Articular chondrocyte of knee joint (primary cell): ENCODE measurements at places on chromosomes 16 and 17. TPM values are rescaled to one million over a fixed set of nuclear protein-coding genes. Genes with fewer than 3 reads are reported as not detected.

The CHMP1A gene
- total RNA-seq: 64.0 and 85.7 TPM in 2 replicates

The KCNH4 gene
- total RNA-seq: under 0.01 TPM in 1 of 2 replicates, not detected in the other

The RRN3 gene
- total RNA-seq: 29.0 and 47.8 TPM in 2 replicates

The TNP2 gene
- not detected in 2 replicates for total RNA-seq

The TBC1D3G gene
- total RNA-seq: not detected in 2 replicates

The PABPN1L gene
- not detected in 2 replicates for total RNA-seq

The TBC1D26 gene
- 0.11 and 0.13 TPM in 2 replicates for total RNA-seq

The NRN1L gene
- total RNA-seq: 0.32 TPM in 1 of 2 replicates, not detected in the other

The TNFRSF17 gene
- not detected in 2 replicates for total RNA-seq

The EZH1 gene
- 26.6 and 27.7 TPM in 2 replicates for total RNA-seq

The TBC1D3E gene
- total RNA-seq: not detected in 2 replicates

The HS3ST4 gene
- total RNA-seq: not detected in 2 replicates

The COQ9 gene
- total RNA-seq: 29.0 and 32.8 TPM in 2 replicates

The PDP2 gene
- 6.9 and 7.7 TPM in 2 replicates for total RNA-seq

The PLD6 gene
- 2.1 and 2.4 TPM in 2 replicates for total RNA-seq

The SOCS1 gene
- total RNA-seq: 1.8 and 2.7 TPM in 2 replicates

The SCGB1C2 gene
- not detected in 2 replicates for total RNA-seq

The C1QTNF1 gene
- total RNA-seq: 17.3 and 39.5 TPM in 2 replicates

The IFI35 gene
- 43.2 and 51.2 TPM in 2 replicates for total RNA-seq

The GRN gene
- total RNA-seq: 104 and 131 TPM in 2 replicates

The FNDC8 gene
- total RNA-seq: not detected in 2 replicates

The SLC6A2 gene
- not detected in 2 replicates for total RNA-seq

The TADA2A gene
- 20.4 and 21.4 TPM in 2 replicates for total RNA-seq

The CCDC144A gene
- 9.9 and 11.9 TPM in 2 replicates for total RNA-seq

The GP1BA gene
- total RNA-seq: not detected in 2 replicates

The C17orf50 gene
- total RNA-seq: not detected in 2 replicates

The CCL4 gene
- not detected in 2 replicates for total RNA-seq

The CD300H gene
- total RNA-seq: not detected in 2 replicates

The CTRB2 gene
- total RNA-seq: not detected in 2 replicates

The HEATR9 gene
- not detected in 2 replicates for total RNA-seq

The SP6 gene
- total RNA-seq: 0.22 and 0.26 TPM in 2 replicates

The MYH11 gene
- 0.11 and 0.13 TPM in 2 replicates for total RNA-seq

The NPIPB6 gene
- total RNA-seq: 0.65 TPM in 1 of 2 replicates, not detected in the other

The DCTN5 gene
- total RNA-seq: 55.9 and 69.4 TPM in 2 replicates

The TP53TG3B gene
- total RNA-seq: not detected in 2 replicates

The DHRS7C gene
- total RNA-seq: not detected in 2 replicates

The IRX5 gene
- 7.6 and 10.3 TPM in 2 replicates for total RNA-seq

The IQCK gene
- 8.5 and 13.1 TPM in 2 replicates for total RNA-seq

The TMEM88 gene
- 0.39 and 1.2 TPM in 2 replicates for total RNA-seq

The RNF227 gene
- 2.3 and 3.0 TPM in 2 replicates for total RNA-seq

The LCAT gene
- total RNA-seq: 5.1 and 7.3 TPM in 2 replicates

The SMARCD2 gene
- total RNA-seq: 65.2 and 77.0 TPM in 2 replicates

The UTS2R gene
- total RNA-seq: not detected in 2 replicates

The PIPOX gene
- total RNA-seq: 1.2 and 2.4 TPM in 2 replicates

The CDK5RAP3 gene
- total RNA-seq: 51.1 and 55.5 TPM in 2 replicates

The KRTAP2-2 gene
- total RNA-seq: not detected in 2 replicates

The NHLRC4 gene
- 0.43 and 0.65 TPM in 2 replicates for total RNA-seq

The MYLK3 gene
- total RNA-seq: 0.39 and 0.54 TPM in 2 replicates

The KRTAP9-2 gene
- total RNA-seq: not detected in 2 replicates

The KCNJ18 gene
- total RNA-seq: not detected in 2 replicates

The BCO1 gene
- not detected in 2 replicates for total RNA-seq

The CMTM3 gene
- 17.4 and 19.7 TPM in 2 replicates for total RNA-seq

The ST6GALNAC1 gene
- not detected in 2 replicates for total RNA-seq

The ANKRD40CL gene
- total RNA-seq: not detected in 2 replicates

The CDH16 gene
- total RNA-seq: not detected in 2 replicates

The RAMP2 gene
- 0.22 TPM in 1 of 2 replicates, not detected in the other for total RNA-seq
